ENCODE measurements at places on chromosomes 3 and 15.

- DNase-seq: no peak
Observed at GRCh38 chr15:59994888-59995557, 9.1 kb upstream of the FOXB1 start.

- DNase-seq: peak; percentile 68
Observed at GRCh38 chr3:99579246-99579645, 59.1 kb upstream of the COL8A1 start.

- no peak for DNase-seq
Observed at GRCh38 chr15:85335193-85335942, 45.0 kb upstream of the AKAP13 start.

- DNase-seq: no peak
Observed at GRCh38 chr3:126509597-126510307, 7.8 kb downstream of the UROC1 start.
